Hippocampal formation (tissue), 2 donors: ENCODE measurements at places on chromosomes 12 and 14.

DNA sequence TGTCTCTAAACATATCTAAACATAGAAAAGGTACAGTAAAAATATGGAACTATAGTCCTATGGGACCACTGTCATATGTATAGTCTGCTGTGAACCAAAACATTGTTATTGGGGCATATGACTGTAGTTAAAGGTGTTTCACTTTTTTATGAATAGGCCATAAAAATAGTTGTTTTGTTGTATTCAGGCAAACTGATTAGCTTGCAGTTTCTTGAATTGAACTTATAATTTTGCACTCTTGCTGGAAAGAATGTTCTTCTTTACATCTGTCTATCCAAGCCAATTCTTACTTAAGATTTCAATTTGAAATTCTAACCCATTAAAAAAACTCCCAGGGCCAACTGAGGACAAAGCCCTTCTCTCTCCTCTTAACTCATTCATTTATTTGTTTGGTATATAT lies 234.1 kb downstream of the NOVA1 start:
- no peak for DNase-seq

- no peak for DNase-seq
These were observed 34.9 kb downstream of the GABARAPL1 start for GRCh38 chr12:10247436-10248058.

- DNase-seq, result no peak
These were observed 185.7 kb downstream of the KICS2 start for GRCh38 chr12:64036414-64036813.

- no peak for DNase-seq
These were observed 11.6 kb upstream of the ACSM4 start for GRCh38 chr12:7292300-7292699.

DNA sequence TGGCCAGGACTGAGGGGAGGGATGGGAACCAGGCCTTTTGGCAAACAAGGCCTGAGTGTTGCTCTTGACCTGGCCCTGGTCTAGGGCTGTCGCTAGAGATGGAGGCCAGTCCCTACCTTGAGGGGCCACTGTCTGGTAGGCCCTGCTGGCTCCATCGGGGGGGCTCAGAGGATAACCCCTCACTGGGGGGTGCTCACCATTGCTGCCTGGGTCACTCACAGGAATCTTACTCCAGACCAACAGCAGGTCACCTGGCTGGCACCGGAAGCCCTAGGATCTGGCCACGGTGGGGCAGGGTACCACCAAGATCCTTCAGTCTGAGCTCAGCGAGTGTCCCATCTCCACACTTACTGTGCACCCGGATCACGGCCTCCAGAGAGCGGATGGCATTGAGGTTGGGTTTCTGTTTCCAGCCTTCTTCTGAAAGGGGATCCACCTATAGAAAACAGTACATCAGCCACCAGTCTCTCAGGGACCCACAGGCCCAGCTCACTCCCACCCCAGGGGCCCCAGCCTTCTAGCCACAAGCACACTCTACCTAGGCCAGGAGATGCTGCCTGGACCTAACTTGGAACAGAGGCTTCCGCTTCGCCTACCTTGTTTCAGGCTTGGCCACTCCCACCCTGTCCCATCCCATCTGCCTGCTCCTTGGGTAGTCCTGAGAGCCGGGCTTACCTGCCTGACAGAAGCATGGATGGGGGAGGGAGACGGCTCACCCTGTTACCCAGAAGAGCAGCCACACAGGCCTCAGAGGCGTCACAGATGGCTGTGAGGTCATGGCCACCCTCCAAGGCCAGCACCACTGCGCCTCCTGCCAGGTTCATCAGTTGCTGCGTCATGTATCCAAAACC lies 12.2 kb downstream of the SLC48A1 start:
- DNase-seq, result no peak

DNA sequence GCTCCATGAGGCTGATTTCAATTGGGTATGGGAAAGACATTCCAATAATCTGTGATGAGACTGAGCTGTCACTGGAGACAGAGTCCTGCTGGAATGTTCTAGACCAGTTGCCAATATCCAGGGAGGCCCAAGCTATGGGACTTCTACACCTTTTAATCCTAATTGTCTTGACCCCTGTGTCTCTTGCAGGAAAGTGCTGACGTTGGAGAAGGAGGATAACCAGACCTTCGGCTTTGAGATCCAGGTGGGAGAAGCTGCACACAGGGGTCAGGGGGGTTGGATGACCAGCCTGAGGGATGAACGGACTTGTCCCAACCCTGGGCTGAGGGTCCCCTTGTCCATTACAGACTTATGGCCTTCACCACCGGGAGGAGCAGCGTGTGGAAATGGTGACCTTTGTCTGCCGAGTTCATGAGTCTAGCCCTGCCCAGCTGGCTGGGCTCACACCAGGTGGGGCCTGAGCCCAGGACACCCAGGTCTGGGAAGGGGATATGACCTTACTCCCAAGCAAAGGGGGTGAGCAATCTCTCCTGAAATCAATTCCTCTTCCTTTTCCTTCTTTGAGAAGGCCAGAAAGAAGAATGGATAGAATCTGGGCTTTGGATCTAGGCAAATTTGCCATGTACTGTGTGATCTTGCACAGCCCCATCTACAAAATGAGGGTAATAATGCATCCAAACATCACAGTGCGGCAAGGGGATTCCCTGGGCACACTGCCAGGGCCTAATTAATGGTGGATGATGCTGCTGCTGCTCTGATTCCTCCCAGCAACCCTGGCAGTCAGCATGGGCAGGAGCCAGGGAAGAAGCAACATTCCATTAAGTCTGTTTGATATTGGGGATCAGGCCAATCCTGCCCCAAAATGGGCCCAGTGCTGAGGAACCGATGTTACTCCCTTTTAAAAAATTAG lies 4.2 kb downstream of the TAMALIN start:
- DNase-seq, result no peak

GRCh38 chr14:64158608-64159007 lies 135.6 kb downstream of the ESR2 start:
- DNase-seq, result no peak

DNA sequence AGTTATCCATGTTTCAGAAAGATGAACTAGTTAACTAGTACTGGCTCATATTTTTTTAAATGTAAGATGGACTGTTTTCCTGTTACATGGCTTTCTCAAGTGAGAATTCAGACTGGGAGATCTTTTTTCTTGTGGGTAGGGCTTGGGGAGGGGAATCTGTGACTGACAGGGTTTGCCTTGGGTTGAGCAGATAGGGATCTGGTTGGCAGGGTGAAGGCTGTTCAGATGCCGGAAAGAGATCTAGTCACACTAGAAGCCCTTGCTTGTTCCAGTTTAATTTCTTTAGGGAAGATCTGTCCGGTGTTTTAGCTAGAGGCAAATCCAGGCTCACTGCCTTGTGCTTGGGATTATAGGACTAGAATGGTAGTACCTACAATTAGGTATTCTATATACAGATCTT lies 63.2 kb downstream of the FBXO33 start:
- DNase-seq, result no peak

DNA sequence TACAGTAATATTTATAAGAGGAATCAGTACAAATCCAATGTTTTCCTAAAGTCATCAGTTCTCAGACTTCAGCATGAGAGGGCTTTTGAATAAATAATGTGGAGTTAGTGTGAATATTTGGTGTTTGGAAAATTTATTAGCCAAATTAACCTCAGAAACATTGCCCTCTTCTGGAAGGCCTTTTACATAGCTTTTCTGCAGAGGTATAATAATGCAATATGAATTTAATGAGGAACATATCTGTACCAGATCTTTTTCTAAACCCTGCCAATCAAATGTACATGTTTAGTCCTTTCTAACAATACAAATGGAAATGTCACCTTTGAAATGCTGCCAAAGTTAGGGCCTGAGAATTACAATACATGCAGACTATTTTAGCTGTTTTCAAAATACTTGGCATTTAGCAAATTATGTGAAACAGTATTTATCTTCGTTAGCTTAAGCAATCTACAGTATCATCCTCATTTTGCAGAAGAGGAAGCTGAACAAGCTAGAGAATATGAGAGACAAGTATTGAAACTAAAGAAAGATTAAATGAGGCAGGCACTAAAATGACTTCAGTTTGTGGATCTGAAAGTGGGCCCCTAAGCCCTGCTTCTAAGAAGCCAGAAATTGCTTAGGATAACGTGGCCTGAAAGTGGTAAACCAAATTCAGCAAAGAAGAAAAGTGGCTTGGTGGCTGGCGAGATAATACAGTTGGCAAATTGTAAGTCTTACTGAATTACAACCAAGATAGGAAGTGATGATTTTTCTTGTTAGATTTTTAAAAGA lies 60.4 kb upstream of the MANSC4 start:
- DNase-seq, result no peak

DNA sequence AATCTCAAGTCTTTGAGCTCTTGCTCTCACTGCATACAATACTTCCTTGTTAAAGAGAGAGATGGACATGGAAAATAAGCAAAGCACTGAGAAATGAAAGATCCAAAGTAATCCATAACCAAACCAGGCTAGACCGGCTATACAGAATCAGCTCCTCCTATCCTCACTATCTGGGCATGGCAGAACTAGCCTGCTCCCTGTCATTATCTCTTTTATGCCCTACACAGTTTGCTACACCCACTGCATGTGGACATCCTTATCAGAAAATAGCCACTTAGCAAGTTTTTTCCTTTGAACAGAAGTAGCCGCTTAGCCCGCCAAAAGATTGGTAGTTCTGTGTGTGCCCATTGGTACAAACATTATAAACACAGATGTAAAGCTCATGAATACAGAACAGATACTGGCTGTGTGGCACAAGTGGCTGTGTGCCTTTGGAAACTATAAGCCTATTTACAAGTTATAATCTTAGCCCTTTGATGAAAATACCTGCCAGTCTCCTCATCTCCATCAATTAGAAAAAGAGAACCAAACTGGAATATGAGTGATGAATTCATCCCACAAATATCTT lies 34.7 kb downstream of the SPTB start:
- DNase-seq, result no peak

DNA sequence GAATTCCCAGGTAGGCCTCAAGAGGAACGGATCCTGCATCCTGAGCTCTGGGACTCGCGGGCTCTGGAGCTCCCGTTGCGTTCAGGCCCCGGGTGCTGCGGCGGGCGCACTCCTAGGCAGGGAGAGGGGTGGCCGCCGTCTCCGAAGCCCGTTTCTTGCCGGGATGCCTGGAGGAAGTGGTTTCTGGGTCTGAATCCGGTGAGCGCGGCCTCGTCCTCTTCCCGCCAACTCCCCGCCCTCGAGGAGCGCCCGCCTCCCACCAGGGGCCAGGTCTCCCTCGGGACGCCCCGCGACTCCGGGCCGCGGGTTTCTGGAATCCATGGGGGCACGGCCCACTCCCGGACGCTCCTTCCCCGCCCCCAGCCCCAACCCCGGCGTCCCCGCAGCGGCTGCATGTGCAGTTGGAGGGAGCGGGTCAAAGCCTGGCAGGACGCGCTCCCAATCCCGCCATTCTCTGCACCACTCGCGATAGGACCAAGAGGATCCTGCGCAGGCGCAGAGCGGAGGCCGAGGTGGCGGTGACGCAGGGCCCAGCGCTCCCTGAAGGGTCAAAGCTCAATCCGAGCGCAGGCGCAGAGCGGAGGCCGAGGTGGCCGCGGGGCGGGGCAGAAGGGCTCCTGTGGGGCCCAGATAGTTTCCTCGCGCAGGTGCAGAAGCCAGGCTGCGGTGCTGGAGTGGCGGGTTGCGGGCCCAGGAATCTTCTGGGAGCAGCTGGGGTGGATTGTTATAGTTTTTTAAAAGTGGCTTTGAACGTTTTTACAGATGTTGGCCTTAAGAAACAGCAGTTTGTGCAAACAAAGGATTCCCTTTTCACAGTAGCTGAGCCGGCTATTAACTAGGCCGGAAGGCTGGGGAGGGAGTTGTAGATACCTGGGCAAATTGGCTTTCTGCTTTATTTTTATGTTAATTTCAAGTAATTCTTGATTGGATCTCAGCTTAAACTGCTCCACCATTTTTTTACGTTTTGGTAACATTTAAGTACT lies 796.4 kb downstream of the AACS start:
- DNase-seq, result no peak

DNA sequence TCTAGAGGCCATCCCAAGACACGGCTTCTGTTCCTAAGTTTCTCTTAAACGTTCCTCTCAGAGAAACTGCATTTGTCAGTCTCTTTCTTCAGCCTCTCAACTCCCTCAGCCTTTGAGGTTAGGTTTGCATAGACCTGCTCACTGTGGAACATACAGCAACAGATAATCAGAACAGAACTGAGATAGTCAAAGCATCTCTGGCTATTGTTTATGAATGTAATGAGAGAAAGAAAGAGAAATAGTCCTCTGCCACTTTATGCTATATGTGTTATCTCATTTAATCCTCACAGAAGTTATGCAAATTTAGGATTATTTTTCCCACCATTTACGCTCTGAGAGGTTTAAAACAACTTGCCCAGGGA lies 190.6 kb downstream of the PHLDA1 start:
- DNase-seq, result no peak

DNA sequence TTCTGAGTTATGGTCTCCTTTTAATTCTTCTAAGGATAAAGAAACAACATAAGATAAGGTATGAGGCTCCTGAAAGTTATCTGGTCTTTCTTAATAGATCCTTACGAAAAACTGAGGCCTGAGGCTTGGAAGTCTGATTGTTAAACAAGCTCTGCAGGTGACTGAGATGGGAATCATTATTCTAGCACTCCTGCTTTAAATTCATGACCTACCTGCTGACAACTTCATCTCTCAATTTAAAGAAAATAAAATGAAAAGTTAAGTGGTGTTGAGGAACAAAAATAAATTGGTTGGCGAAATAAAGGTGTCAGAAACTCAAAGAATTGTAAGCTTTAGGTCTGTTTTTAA lies 80.1 kb downstream of the FAR2 start:
- no peak for DNase-seq

DNA sequence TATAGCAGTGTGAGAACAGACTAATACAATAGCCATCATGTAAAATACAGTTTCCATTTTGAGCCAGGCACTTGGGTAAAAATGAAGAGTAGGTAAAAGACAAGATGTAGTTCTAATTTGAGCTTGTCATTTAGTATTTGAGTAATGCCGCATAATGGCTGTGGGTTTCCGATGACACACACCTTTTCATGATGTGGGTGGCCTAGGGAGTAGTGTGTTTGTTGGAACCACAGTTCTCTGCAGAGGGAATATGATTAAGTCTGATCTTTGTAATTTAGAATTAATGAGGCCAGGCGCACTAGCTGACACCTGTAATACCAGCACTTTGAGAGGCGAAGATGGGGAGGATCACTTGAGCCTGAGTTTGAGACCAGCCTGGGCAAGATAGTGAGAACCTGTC lies 61.8 kb downstream of the RCOR1 start:
- no peak for DNase-seq
